Upper lobe of right lung (tissue), 1 donor: ENCODE measurements at places on chromosomes 4 and X. TPM values are rescaled to one million over a fixed set of nuclear protein-coding genes. Genes with fewer than 3 reads are reported as not detected.
A peak's percentile ranks its signal among the peaks of the same experiment; 100 is the strongest.

DNA sequence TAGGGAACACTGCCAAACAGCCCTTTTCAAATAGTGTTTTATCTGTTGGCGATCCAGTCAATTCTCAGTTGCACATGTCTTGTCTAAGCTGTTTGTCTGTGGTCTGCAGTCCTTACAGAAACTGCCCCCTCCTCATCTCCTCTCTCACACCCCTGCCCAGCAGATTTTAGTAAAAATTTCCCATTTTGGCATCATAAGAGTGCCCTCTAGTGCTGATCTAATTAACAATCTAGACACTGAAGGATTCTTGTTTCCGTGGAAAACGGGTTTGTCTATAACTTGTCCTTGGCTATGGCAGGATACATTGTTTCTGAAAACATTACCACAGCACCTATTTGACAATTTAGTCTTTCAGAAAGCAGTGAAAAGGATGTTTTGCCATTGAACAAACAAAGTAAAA, 227.2 kb upstream of the MBNL3 start:
- H3K4me3 ChIP-seq: no peak overlapping the region
- no peak overlapping the region for H3K27ac ChIP-seq
- no peak for DNase-seq
- H3K4me1 ChIP-seq: no peaks in the 10 kb centered on the region
- no peaks in the 10 kb centered on the region for H3K36me3 ChIP-seq

- no peak for DNase-seq
- no peaks in the 10 kb centered on the region for H3K27me3 ChIP-seq
- no peaks in the 10 kb centered on the region for H3K36me3 ChIP-seq
- H3K27ac ChIP-seq: no peak overlapping the region
- H3K4me3 ChIP-seq: no peak overlapping the region
Measured at GRCh38 chr4:102454268-102454667, 46.9 kb upstream of the NFKB1 start.

GRCh38 chrX:25976683-25977310, 161.3 kb upstream of the MAGEB18 start:
- H3K4me1 ChIP-seq: no peaks in the 10 kb centered on the region
- no peak overlapping the region for H3K4me3 ChIP-seq
- no peak for DNase-seq
- H3K36me3 ChIP-seq: no peaks in the 10 kb centered on the region
- H3K27me3 ChIP-seq: no peaks in the 10 kb centered on the region
- no peak overlapping the region for H3K27ac ChIP-seq

DNA sequence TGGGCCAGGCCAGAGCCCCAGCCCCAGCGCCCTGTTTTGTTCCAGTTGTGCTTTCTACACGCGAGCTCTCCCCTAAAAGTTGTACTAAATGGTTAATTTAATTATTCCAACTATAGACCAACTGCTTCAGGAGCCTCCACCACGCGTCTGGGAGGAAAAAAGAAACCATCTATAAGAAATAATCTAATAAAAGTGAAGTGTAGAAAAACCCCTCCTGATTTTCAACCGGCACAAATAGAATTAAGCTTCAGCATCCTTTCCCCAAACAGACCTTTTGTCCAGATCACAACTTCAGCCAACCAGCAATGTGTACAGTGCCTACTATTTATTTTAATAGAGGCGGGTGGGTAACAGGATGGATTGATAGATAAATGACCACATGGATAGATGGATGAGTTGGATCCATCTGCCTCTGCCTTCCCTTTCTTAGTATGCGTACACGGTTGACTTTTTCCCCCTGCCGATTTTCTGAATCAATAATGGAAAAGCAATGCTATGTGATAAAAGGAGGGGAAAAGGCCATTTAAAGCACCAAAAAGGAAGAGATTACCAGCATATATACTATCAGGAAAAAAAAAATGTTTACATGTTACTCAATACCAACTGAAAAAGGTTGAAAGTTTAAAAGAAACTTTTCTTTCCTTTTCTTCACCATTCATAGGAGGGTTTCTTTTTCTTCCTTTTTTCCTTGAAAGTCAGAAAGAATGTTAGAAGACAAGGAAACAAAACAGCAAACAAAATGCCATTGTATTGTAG, 3.7 kb upstream of the PHOX2B start:
- H3K4me1 ChIP-seq: no peaks in the 10 kb centered on the region
- H3K27ac ChIP-seq: no peak overlapping the region
- no peak for DNase-seq
- peaks cover 98% of the 10 kb centered on the region for H3K27me3 ChIP-seq
- no peak overlapping the region for H3K4me3 ChIP-seq

Gene CDKL2
- 20.6 TPM for total RNA-seq

Gene TBC1D14
- total RNA-seq: 51.8 TPM

Gene RENBP
- 46.4 TPM for total RNA-seq

Gene NUDT11
- 0.64 TPM for total RNA-seq

Gene SLC9A6
- 13.2 TPM for total RNA-seq

Gene TRIM75
- not detected for total RNA-seq

DNA sequence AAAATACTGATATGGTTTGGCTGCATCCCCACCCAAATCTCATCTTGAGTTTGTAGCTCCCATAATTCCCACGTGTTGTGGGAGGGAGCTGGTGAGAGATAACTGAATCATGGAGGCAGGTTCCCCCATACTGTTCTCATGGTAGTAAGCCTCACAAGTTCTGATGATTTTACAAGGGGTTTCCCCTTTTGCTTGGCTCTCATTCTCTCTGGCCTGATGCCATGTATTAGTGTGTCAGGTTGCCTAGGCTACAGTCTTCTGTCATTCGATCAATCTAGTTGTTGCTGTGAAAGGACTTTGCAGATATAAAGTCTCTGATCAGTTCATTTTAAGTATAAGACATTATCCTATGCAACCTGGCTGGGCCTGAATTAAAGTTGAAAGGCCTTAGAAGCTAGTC, 209.3 kb upstream of the MAOA start:
- no peaks in the 10 kb centered on the region for H3K36me3 ChIP-seq
- no peak for DNase-seq
- H3K4me1 ChIP-seq: no peaks in the 10 kb centered on the region
- no peak overlapping the region for H3K4me3 ChIP-seq
- no peak overlapping the region for H3K27ac ChIP-seq

Gene RBM10
- 31.9 TPM for total RNA-seq

DNA sequence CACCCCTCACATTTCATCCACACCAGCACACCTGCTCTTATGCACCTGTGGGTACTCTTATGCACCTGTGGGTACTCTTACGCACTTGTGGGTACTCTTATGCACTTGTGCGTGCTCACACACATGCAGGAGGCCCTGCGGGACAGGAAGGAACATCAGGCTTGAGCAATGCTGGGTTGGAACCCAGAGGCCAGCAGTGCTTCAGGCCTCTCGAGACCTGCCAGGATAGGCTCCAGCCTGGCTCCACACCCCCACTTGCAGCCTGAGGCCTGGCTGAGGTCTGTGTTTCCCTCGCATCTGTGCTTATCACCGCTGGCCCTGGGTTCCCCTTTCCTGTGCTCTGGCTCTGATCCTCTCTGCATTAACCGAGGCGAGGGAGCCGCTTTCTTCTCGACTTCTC, 34.7 kb downstream of the SORCS2 start:
- H3K27ac ChIP-seq: no peak overlapping the region
- no peaks in the 10 kb centered on the region for H3K36me3 ChIP-seq
- no peaks in the 10 kb centered on the region for H3K27me3 ChIP-seq
- peak; percentile 86 for DNase-seq

- DNase-seq: no peak
- H3K27ac ChIP-seq: no peak overlapping the region
- no peaks in the 10 kb centered on the region for H3K4me1 ChIP-seq
- no peaks in the 10 kb centered on the region for H3K27me3 ChIP-seq
- no peaks in the 10 kb centered on the region for H3K36me3 ChIP-seq
- no peak overlapping the region for H3K4me3 ChIP-seq
Measured at GRCh38 chr4:174334628-174335027, 50.9 kb downstream of the CEP44 start.

- H3K27ac ChIP-seq: no peak overlapping the region
- no peaks in the 10 kb centered on the region for H3K4me1 ChIP-seq
- H3K4me3 ChIP-seq: no peak overlapping the region
Measured at GRCh38 chr4:183374950-183375555, 52.8 kb upstream of the CLDN24 start.

DNA sequence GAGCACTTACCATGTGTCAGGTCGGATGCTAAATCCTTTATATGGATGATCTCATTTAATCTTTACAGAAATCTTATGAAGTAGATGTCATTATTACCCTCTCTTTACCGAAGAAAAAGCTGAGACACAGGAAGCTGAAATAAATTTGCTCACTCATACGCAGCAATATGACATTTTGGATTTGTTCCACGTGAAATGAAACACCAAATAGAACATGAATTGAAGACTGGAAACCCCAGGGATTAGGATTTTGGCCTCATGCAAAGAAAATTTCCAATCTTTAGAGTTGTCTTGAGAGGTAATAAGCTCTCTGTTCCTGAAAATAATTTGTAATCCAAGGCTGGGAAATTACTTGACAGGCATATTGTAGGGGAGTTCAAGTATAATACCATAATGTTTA, 354.4 kb upstream of the CLNK start:
- H3K4me1 ChIP-seq: no peaks in the 10 kb centered on the region
- H3K27me3 ChIP-seq: no peaks in the 10 kb centered on the region
- H3K36me3 ChIP-seq: no peaks in the 10 kb centered on the region
- no peak for DNase-seq
- H3K27ac ChIP-seq: no peak overlapping the region

- no peaks in the 10 kb centered on the region for H3K4me1 ChIP-seq
- no peak overlapping the region for H3K4me3 ChIP-seq
- H3K27me3 ChIP-seq: no peaks in the 10 kb centered on the region
- no peaks in the 10 kb centered on the region for H3K36me3 ChIP-seq
Measured at GRCh38 chr4:10225096-10225495, 108.5 kb upstream of the WDR1 start.

Gene RAB40AL
- 0.52 TPM for total RNA-seq

Gene BRS3
- not detected for total RNA-seq

GRCh38 chrX:22373094-22373493, 100.4 kb downstream of the CBLL2 start:
- no peaks in the 10 kb centered on the region for H3K36me3 ChIP-seq
- H3K4me1 ChIP-seq: no peaks in the 10 kb centered on the region
- no peak overlapping the region for H3K27ac ChIP-seq
- H3K27me3 ChIP-seq: no peaks in the 10 kb centered on the region

GRCh38 chrX:131741103-131741581, 197.3 kb downstream of the OR13H1 start:
- no peaks in the 10 kb centered on the region for H3K4me1 ChIP-seq
- H3K27ac ChIP-seq: no peak overlapping the region
- no peak overlapping the region for H3K4me3 ChIP-seq
- H3K36me3 ChIP-seq: no peaks in the 10 kb centered on the region

- no peak overlapping the region for H3K27ac ChIP-seq
- no peak for DNase-seq
- no peaks in the 10 kb centered on the region for H3K4me1 ChIP-seq
- H3K36me3 ChIP-seq: no peaks in the 10 kb centered on the region
Measured at GRCh38 chr4:78310007-78310739, 241.4 kb upstream of the ANXA3 start.

- H3K4me3 ChIP-seq: no peak overlapping the region
- H3K27ac ChIP-seq: no peak overlapping the region
- no peaks in the 10 kb centered on the region for H3K27me3 ChIP-seq
- no peak for DNase-seq
- peaks cover 11% of the 10 kb centered on the region for H3K36me3 ChIP-seq
Measured at GRCh38 chr4:150826306-150826705, 188.8 kb downstream of the LRBA start.

- H3K36me3 ChIP-seq: no peaks in the 10 kb centered on the region
- H3K4me1 ChIP-seq: peaks cover 7% of the 10 kb centered on the region
- no peak overlapping the region for H3K4me3 ChIP-seq
Measured at GRCh38 chrX:44997888-44998287, 124.9 kb downstream of the KDM6A start.

DNA sequence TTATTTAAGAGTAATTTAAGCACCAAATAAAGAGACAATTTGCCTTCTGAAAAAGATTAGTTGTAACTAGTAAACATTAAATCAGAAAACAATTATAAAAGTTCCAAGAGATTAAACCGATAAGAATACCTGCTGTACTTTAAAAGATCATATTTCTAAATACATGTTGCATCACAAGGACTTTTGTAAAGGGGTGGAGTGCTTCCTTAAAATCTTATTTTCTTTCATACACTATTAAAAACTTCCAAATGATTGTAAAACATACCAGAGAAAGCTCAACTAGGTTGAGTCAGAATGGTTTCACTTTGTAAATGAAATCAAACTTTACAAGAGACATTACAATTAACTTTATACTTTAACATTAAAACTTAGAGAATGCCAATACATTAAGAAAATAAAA, 41.8 kb downstream of the ACSL4 start:
- no peaks in the 10 kb centered on the region for H3K27me3 ChIP-seq
- no peak overlapping the region for H3K27ac ChIP-seq
- no peaks in the 10 kb centered on the region for H3K36me3 ChIP-seq
- no peaks in the 10 kb centered on the region for H3K4me1 ChIP-seq
- DNase-seq: no peak
